ENCODE measurements at places on chromosomes 1 and 21.

- no peak for DNase-seq
Measured at GRCh38 chr21:41600116-41600515, 92.2 kb upstream of the TMPRSS2 start.

DNA sequence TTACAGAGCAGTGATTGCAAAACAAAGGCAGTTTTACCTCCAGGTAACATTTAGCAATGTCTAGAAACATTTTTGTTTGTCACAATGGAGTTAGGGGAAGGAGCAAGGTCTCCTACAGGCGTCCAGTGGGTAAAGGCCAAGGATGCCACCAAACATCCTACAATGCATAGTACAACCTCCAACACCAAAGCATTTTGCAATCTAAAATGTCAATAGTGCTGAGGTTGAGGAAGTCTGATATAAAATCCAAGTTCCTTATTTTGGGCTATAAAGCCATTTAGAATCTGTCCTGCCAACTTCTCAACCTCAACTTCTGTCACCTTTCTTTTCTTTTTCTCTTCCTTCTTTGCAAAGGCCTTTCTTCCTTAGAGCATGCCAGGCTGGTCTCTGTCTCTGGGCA, 111.2 kb downstream of the FASLG start:
- DNase-seq, result no peak

DNA sequence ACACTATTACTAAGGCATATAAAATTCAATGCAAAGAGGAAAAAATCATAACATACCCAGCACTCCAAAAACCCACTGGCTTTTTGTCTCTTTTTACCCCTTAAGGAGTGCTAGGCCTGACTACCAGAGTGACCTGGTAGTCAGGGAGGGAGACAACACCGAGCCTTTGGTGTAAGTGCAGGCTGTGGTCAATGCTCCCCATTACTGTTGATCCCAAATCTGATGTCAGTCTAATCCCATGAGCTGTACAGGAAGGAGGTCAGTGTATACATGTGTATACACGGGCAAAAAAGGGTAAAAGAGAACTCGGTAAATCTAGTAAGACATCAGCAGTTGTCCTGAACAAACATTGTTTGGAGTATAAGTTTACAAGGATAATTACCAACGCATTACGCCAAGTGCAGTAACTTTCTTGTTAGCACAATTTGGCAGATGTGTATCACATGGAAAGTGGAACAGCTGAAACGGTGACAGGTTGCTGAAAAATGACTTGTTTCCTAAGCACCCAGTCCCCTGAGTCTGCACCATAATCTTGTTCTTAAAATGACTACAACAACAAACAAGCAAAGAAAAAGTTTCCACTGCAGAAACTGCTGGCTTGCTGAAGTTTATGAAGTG, 217.9 kb downstream of the KCNH1 start:
- DNase-seq, result no peak

- no peak for DNase-seq
Measured at GRCh38 chr1:145889722-145890121, 4.1 kb upstream of the ANKRD35 start.

DNA sequence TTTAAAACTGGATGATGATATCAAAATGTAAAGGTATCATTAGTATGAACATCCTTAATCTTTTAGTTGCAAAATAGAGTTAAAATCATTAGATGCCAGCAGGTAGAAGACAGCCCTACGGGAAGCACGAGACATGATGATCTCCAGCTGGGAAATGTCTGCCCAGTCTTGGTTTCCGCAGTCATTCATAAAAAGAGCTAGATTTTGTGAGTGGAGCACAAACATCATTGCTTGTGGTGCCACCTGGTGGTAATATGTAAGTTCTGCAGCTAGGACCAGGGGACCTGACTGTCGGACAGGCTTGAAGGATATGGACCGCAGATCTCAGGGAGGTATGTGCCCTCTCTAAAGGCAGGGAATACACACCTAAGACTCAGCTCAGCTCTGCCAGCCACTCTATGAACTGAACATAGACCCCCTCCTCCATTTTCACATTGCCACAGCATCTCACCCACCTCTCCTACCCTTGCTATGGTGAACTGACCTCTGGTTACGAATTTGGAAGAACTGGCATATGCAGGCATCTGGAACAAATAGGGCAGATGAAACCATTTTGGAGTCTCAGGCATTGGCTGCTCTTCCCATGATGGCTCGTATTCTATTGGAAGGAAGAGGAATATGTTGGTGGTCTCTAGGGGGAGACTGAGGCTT, 9.2 kb downstream of the FCMR start:
- DNase-seq, result no peak

- DNase-seq, result no peak
Measured at GRCh38 chr1:233005703-233006102, 55.3 kb downstream of the NTPCR start.

DNA sequence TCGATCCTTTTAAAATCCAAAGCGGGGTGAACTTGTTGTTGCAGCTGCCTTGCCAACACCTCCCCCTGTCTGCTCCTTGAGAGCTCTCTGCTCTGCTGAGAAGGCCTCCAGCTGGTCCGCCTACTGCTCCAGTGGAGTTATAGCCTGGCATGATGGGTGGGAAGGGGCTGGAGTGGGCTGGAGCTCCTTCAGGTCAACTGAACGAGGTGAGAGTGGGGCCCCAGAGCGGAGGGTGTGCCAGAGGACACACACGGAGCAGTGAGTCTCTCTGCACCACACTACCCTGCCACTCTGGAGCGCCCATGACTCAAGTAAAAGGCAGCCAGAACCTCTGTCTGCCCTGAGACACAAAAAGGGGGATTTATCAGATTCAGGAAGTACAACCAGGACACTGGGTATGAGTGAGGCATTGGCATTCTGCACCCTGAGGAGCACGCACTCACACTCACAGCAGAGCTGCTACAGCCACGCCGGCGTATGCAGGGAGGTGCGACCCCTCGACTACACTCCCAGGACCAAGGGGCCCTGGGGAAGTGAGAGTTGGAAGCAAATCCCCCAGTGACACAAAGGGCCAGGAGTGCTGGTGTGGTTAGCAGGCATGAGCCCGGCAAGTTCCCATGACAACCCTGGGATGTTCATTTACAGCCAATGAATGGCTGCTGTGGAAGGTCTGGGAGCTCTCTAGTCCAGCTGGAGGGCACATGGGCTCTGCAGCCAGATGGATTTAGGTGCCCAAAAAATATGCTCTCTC, 28.0 kb upstream of the EVA1B start:
- no peak for DNase-seq

DNA sequence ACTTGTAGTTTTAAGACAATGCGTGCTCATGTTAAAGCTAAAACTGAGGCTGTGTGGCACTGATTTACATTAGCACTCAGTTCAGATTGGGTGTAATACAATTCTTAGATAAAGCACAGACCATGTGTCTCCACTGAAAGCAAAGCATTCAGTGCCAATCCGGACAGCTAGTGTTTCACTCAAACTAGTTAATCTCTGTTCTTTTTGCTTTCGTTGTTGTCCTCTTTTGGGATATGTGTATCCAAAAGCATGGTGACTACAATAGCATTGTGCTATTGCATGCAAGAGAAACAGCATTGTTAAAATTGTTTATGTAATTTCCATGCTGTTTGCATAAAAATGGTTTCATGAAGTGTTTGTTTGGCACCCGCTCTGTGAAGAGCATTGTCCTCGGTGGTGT, 54.6 kb downstream of the F3 start:
- no peak for DNase-seq

- DNase-seq, result no peak
Measured at GRCh38 chr1:229124116-229124515, 146.8 kb upstream of the RAB4A start.

- peak; percentile 38 for DNase-seq
Measured at GRCh38 chr1:152189657-152190442, 30.8 kb upstream of the RPTN start.

DNA sequence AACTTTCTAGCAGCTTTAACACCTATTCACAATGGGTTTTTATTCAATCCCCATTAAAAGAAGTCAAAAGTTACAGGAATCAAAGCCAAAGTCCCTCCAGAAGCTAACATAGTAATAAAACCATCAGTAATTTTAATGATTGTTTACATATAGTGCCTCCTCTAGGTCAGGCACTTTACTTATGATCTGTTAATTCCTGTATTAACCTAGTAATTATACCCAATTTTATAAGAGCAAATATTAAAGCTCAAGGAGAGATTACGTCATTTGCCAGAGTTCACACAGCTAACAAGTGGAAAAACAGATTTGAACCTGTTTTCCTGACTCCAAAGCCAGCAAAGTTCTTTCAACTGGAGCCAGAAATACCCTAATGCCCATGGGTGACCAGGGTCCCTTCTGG, 112.9 kb upstream of the F3 start:
- no peak for DNase-seq

DNA sequence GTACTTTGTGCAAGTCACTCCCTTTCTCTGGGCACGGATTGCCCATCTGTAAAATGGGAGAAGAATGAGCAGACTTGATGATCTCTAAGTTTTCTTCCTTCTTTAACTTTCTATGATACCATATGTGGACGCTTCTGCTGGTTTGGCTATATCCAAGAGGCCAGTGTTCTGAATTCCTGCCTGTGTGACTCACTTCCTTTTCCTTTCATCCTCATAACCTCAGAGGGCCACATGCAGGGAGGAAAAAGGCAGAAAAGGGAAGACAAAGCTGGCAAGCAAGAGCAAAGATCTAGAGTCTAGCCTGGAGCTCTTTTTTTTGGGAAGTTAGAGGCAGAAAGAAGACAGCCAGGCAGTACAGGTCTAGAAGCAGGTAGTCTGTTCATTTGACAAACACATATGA, 151.2 kb downstream of the OMA1 start:
- DNase-seq, result no peak

DNA sequence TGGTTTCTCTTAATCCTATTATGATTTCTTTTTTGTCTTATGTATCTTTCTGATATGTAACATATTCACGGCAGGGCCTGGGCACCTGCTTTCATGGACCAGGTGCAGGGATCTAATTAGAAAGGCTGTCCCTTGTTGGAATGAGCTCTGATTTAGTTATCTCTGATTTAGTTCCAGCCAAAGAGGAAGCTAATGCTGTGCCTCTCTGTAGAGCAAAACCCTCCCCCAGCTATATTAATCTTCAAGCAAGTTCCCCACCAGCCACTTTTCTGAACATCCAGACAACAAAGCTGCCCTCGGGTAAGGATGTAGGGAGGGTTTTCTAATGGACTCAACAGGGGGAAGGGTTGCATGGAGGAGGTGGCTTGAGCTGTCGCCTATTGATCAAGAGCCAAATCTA, 6.1 kb downstream of the TSACC start:
- DNase-seq, result no peak

DNA sequence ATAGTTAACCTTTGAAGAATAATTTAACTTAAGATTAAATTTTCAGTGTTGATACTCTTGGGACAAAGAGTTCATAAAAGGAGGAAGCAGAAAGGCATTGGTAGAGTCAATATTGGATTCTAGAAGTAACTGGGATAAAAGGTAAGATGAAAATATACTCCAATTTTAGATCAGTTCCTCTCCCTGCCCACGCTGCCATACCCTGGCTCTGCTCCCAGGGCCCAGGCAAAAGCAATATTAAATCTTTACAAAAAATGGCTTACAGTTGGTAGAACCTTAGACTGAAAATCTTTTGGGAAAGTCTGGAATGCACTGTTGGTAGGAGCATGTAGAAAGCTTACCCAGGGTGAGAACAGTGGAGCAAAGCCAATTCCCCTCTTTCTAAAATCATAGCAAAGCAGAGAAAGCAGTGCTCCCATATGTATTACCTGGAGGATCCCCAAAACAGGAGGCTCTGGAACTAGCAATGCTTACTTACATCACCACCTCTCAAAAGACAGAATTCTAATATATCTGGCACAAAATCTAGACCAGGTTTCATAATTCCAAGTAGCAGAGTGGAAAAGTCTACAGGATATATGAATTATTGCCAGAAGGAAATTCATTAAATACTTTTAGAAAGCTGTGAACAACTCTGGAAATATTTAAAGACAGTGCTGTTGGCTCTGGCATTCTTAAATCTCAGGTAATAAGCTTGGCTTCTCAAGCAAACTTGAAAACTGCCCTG, 24.5 kb downstream of the KIAA0319L start:
- no peak for DNase-seq

- no peak for DNase-seq
Measured at GRCh38 chr1:204302769-204303168, 57.0 kb downstream of the PLEKHA6 start.

All from activated CD8-positive, alpha-beta memory T cell treated with anti-CD3 and anti-CD28 coated beads for 4 hours (primary cell).